ENCODE measurements at places on chromosomes 13 and 19.
A peak's percentile ranks its signal among the peaks of the same experiment; 100 is the strongest.

GRCh38 chr13:67557642-67558241 lies 327.6 kb upstream of the PCDH9 start:
- H3K36me3 ChIP-seq: no peaks in the 10 kb centered on the region
- no peak for DNase-seq
- H3K4me3 ChIP-seq: no peak overlapping the region
- H3K27ac ChIP-seq: no peak overlapping the region
- no peaks in the 10 kb centered on the region for H3K27me3 ChIP-seq
- peaks cover 3% of the 10 kb centered on the region for H3K4me1 ChIP-seq

- peak overlapping the region; percentile 58 for H3K4me3 ChIP-seq
- DNase-seq: peak; percentile 63
- peaks cover 9% of the 10 kb centered on the region for H3K4me1 ChIP-seq
- H3K27ac ChIP-seq: no peak overlapping the region
- H3K27me3 ChIP-seq: no peaks in the 10 kb centered on the region
Observed at GRCh38 chr13:44437356-44438233, 64.0 kb downstream of the SERP2 start.

DNA sequence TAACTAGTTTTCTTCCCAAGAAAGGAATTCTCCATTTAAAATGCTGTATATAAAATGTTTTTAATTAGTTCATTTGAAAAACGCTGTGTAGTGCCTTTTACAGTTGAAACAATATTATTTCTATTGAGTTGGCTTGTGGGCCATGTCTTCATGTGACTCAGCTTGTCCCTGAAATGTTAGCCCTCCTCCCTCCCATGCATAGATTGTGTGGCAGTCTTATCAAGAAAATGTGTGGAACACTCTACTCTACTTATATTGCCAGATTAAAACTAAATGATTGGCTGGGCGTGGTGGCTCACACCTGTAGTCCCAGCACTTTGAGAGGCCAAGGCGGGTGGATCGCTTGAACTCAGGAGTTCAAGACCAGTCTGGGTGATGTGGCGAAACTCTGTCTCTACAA lies 33.4 kb downstream of the TFDP1 start:
- DNase-seq: peak; percentile 6
- peaks cover 14% of the 10 kb centered on the region for H3K36me3 ChIP-seq
- H3K4me3 ChIP-seq: no peak overlapping the region
- peaks cover 13% of the 10 kb centered on the region for H3K4me1 ChIP-seq
- no peaks in the 10 kb centered on the region for H3K27me3 ChIP-seq

- no peaks in the 10 kb centered on the region for H3K27me3 ChIP-seq
- peaks cover 5% of the 10 kb centered on the region for H3K4me1 ChIP-seq
- H3K36me3 ChIP-seq: no peaks in the 10 kb centered on the region
- H3K4me3 ChIP-seq: no peak overlapping the region
- no peak overlapping the region for H3K27ac ChIP-seq
Observed at GRCh38 chr19:14146789-14147216, 10.4 kb upstream of the ASF1B start.

DNA sequence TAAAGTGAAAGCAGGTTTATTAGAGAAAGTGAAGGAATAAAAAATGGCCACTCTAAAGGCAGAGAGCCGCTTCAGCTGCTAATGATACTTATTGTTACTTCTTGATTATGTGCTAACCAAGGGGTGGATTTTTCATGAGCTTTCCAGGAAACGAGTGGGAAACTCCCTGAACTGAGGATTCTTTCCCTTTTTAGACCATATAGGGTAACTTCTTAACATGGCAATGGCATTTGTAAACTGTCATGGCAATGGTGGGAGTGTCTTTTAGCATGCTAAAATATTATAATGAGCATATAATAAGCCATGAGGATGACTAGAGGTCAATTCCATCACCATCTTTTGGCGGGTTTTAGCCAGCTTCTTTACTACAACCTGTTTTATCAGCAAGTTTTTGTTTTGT lies 890.0 kb downstream of the UQCRFS1 start:
- no peaks in the 10 kb centered on the region for H3K4me1 ChIP-seq
- H3K27ac ChIP-seq: no peak overlapping the region
- no peak overlapping the region for H3K4me3 ChIP-seq
- DNase-seq: no peak
- H3K27me3 ChIP-seq: no peaks in the 10 kb centered on the region

GRCh38 chr19:2043961-2044708 lies 6.9 kb downstream of the MKNK2 start:
- no peaks in the 10 kb centered on the region for H3K27me3 ChIP-seq
- H3K36me3 ChIP-seq: peaks cover 52% of the 10 kb centered on the region
- no peak for DNase-seq
- peaks cover 27% of the 10 kb centered on the region for H3K4me1 ChIP-seq

DNA sequence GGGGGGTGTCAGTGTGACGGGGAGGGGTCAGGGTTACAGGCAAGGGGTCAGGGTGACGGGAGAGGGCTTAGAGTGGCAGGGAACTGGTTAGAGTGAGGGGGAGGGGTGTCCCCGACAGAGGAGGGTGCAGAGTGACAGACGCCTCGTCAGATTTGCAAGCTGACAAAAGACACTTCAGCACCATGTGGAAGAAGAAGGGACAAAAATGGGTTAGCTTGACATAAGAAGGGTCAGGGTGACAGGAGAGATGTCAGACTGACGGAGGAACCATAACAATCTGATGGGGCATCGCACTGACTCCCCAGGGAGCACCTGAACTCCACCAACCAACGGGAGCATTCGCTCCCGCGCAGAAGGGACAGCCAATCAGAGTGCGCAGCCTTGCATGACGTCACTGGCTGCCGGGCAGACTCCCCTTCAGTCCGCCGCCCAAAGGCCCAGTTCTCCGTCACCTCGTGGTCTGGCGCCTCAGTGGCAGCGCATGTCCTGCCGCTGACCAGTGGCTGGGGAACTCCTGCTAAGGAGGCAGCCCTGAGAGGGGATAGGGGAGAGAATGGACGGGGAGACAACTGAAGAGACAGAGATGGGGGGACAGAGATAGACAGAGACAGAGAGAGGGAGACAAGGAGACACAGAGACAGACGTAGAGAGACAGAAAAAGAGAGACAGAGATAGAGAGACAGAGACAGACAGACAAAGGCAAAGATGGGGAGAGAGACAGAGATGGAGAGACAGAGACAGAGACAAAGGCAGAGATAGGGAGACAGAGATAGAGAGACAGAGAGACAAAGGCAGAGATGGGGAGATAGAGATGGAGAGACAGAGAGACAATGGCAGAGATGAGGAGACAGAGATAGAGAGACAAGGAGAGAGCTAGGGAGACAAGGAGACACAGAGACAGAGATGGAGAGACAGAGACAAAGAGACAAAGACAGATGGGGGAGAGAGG lies 30.2 kb downstream of the C19orf81 start:
- peak; percentile 66 for DNase-seq
- H3K4me3 ChIP-seq: no peak overlapping the region
- no peaks in the 10 kb centered on the region for H3K36me3 ChIP-seq
- H3K27me3 ChIP-seq: no peaks in the 10 kb centered on the region

DNA sequence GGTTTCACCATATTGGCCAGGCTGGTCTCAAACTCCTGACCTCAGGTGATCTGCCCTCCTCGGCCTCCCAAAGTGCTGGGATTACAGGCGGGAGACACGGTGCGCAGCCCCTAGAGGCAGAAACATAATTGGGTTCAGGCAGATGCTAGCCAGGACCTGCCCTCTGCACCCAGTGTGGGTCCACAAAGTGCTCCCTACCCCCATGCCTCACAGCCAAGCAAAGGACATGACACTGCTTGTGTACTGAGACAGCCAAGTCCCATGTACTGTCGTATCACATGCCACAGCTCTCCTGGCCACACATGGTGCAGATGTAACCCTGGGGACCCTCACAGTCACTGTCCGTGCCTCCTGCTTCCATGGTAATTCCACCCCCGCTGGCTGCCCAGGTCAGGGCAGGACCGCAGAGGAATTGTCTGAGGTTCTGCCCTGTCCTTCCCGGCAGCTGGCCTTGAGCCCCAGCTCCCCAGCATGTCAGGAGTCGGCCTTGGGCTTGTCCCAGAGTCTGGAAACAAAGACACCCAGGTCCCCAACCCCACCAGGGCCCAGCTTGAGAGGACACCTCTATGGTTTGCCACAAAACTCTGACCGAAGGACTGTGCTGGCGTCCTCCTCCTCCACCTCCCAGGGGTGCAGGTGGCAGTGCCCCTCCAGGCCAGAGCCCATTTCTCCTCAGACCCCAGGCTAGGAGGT lies 7.6 kb downstream of the PRR36 start:
- H3K27me3 ChIP-seq: peaks cover 6% of the 10 kb centered on the region
- no peak overlapping the region for H3K4me3 ChIP-seq
- no peaks in the 10 kb centered on the region for H3K36me3 ChIP-seq

GRCh38 chr13:44364345-44365000 lies 9.2 kb upstream of the SERP2 start:
- H3K27me3 ChIP-seq: no peaks in the 10 kb centered on the region
- H3K27ac ChIP-seq: no peak overlapping the region
- H3K36me3 ChIP-seq: no peaks in the 10 kb centered on the region
- peak; percentile 55 for DNase-seq

DNA sequence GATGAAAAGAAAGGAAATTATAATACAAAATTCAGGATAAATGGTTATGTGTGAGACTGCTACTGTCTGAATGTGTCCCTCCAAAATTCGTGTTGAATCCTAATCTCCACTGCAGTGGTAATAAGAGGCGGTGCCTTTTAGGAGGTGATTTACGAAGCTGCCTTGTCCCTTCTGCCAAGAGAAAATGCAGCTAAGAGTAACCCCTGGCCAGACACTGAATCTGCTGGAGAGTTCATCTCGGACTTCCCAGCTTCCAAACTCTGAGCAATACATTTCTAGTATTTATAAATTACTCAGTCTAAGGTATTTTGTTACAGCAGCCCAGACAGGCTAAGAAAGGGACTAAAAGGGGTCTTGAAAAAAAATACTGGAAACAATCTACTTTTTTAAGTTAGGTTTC lies 152.6 kb downstream of the KLF12 start:
- peaks cover 2% of the 10 kb centered on the region for H3K36me3 ChIP-seq
- no peaks in the 10 kb centered on the region for H3K4me1 ChIP-seq
- peak; percentile 51 for DNase-seq

- H3K36me3 ChIP-seq: no peaks in the 10 kb centered on the region
- no peak overlapping the region for H3K4me3 ChIP-seq
- H3K27me3 ChIP-seq: peaks cover 87% of the 10 kb centered on the region
- no peak overlapping the region for H3K27ac ChIP-seq
Observed at GRCh38 chr13:94702181-94703041, 9.9 kb downstream of the SOX21 start.

DNA sequence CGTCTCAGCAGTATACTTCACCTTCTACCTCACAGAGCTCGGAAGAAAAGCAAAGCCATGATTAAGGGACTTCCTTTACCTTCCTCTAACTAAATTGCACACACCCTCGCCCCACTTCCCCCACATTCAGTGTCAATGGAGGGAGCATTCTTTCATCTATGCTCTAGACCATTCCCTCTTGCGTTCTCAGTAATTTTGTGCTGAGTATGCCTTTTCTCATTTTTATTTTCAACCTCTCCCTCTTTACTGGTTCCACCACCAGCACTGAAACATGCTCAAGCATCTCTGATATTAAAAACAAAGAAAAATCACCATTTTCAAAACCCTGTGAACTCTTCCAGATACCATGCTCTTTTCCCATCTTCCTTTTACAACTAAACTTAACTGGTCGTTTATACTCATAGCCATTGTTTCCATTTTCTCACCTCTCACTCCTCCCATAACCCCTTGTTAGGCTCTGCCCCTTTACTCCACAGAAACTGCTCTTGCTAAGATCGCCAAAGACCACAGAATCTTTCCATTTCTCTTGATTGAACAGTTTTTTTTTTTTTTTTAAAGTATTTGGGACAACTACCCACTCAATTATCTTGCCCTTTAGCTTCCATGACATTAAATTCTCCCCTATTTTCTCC lies 32.4 kb downstream of the SERPINE3 start:
- no peak overlapping the region for H3K27ac ChIP-seq
- no peak overlapping the region for H3K4me3 ChIP-seq
- no peak for DNase-seq
- peaks cover 34% of the 10 kb centered on the region for H3K36me3 ChIP-seq
- H3K27me3 ChIP-seq: no peaks in the 10 kb centered on the region

GRCh38 chr13:97067017-97067895 lies 73.0 kb upstream of the OXGR1 start:
- DNase-seq: no peak
- no peak overlapping the region for H3K27ac ChIP-seq
- no peaks in the 10 kb centered on the region for H3K36me3 ChIP-seq

- no peak overlapping the region for H3K4me3 ChIP-seq
- no peaks in the 10 kb centered on the region for H3K27me3 ChIP-seq
- H3K4me1 ChIP-seq: peaks cover 15% of the 10 kb centered on the region
- no peak for DNase-seq
- H3K27ac ChIP-seq: no peak overlapping the region
Observed at GRCh38 chr13:98280176-98280510, 103.1 kb upstream of the RNF113B start.

GRCh38 chr19:49196527-49197240 lies 39.1 kb downstream of the TRPM4 start:
- DNase-seq: no peak
- H3K4me1 ChIP-seq: no peaks in the 10 kb centered on the region
- no peaks in the 10 kb centered on the region for H3K27me3 ChIP-seq
- no peak overlapping the region for H3K4me3 ChIP-seq
- H3K27ac ChIP-seq: no peak overlapping the region
- peaks cover 16% of the 10 kb centered on the region for H3K36me3 ChIP-seq

DNA sequence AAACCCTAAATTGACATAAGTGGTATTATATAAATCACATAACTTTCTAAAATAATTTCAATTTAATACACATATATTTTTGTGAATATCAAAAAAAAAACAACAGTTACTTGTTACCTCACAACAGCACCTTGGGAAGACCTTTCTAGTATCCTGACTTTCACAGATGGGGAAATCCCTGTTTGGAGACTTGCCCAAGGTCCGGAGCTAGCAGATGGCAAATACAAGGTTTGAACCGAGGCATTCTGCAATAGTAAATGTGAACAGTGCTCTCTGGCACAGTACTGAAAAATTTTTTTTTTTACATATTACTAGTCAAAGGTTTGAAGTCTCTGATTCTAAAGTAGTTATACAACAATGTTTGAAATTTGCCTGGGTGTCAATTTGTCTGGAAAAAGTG lies 104.5 kb downstream of the SUCLA2 start:
- H3K36me3 ChIP-seq: no peaks in the 10 kb centered on the region
- DNase-seq: no peak
- H3K27ac ChIP-seq: no peak overlapping the region

GRCh38 chr19:19448238-19448544 lies 42.7 kb downstream of the GATAD2A start:
- H3K27ac ChIP-seq: no peak overlapping the region
- peaks cover 9% of the 10 kb centered on the region for H3K4me1 ChIP-seq
- DNase-seq: no peak
- no peaks in the 10 kb centered on the region for H3K27me3 ChIP-seq

DNA sequence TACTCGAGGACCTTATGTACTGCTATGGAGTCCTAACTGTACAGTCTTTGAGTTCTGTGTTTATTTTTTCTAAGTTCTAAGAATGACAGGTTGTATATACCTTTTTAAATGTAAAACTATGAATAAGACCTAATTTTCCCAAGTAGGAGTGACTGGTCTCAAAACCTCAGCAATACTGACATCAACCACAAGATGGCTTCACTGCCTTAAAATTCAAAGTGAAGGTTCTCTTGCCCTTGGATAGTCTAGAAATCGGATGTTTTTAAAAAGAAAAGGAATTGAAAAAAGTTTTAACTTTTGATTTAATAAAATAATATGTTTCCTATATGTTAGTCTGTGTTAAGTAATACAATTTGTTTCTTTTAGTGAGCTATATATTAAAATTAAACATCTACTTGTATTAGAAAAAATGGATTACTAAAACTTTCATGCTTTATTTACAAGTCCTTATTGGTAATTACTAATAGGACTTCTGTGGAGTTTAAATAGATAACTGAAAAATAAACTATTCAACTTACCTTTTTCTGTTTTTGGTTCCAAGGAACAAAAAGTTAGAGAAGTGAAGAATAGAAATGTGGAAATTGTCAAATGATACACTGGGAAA lies 52.0 kb downstream of the TDRD3 start:
- no peaks in the 10 kb centered on the region for H3K27me3 ChIP-seq
- no peak overlapping the region for H3K27ac ChIP-seq
- no peaks in the 10 kb centered on the region for H3K36me3 ChIP-seq
- DNase-seq: peak; percentile 68
- H3K4me1 ChIP-seq: no peaks in the 10 kb centered on the region

Data from IMR-90 (cell line).